Muscle of back (tissue), 13 donors: ENCODE measurements at places on chromosomes 4 and X. TPM values are rescaled to one million over a fixed set of nuclear protein-coding genes. Genes with fewer than 3 reads are reported as not detected.

RPA4 gene
- 0.21 TPM for polyA plus RNA-seq

PCDH7 gene
- polyA plus RNA-seq = 34.2 TPM

GRCh38 chrX:21933077-21933476, 7.4 kb upstream of the SMS start:
- DNase-seq = no peak

DNA sequence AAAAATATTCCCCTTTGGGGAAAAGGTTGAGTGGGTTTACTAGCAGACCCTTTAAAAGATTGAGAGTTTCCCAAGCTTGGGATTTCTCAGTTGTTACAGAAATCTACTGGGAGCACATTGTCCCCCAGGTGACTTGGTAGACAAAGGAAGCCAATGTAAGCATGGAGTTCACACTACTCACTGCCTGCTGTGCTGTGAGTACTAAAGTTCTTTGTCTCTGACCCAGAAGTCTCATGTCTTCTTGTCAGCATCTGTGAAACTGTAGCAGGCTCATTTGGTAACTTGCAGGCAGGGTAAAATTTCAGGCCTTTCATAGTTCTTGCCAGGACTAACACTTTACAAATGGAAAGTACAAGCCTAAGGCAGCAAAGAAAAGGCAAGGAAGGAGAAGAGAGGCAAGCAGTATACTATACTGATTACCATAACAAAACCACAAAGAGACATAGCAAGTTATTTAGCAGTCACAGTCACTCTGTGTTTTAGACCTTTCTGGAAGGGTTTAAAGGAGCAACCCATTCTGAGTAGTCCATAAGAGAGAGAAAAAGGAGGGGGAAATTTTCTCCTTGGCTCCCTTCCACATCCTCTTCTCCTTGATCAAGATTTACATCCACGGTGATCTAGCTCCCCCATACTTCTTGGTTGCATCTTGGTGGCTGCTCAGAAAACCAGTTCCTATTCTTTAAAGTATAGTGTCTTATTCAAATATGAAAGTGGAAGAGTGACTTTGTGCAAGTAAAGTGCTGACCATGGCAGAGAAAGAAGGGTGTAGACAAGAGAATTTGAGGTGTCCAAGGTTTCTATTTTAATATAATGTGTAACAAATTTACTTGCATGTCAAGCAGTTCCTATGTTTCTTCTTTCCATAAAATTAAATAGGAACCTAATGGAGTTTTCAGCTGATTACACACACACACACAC, 160.0 kb upstream of the PDE5A start:
- no peak for DNase-seq

DNA sequence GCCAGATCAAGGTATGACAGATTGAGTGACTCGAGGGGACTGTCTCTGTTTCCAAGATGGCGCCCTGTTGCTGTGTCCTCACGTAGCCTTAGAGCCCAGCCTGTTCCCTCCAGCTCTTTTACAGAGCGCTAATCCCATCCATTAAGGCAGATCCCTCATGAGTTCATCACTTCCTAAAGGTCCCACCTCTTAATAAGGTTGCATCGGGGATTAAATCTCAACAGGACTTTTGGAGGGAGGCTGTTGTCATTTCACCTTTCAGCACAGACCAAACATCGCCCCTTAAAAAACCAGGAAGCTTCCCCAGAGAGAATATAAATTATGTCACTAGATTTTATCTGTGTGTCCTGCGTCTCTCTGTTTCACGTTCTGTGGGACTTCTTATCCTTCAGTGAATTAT, 32.6 kb upstream of the DHRSX start:
- DNase-seq = no peak

DNA sequence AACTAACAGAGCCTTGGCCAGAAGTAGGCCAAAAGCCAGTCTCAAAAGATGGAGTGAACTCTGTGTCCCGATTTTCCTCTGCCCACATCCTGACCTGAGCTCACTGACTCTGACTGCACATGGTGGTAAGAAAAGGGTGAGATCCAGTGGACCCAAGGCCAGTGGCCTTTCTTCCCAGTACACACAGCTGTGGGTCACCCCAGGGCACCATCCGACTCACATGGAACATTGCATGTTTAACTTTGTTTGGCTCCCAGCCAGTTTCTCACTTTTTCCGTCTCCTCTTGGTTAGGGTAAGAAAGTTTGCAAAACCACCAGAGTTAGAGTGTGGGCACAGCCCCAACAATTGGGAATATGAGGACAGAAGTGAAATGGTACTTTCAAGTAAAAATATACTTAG, 69.8 kb downstream of the GAB1 start:
- no peak for DNase-seq

- DNase-seq = peak; percentile 38
Measured at GRCh38 chr4:86908251-86908657, 16.0 kb upstream of the C4orf36 start.

GRCh38 chrX:56503941-56504673, 59.3 kb upstream of the UBQLN2 start:
- DNase-seq = no peak

- DNase-seq = no peak
Measured at GRCh38 chr4:189035654-189036053, 896.4 kb downstream of the TRIML1 start.

- no peak for DNase-seq
Measured at GRCh38 chrX:103782640-103783039, 6.0 kb downstream of the PLP1 start.
